ENCODE measurements at places on chromosomes 13 and 19.
A peak's percentile ranks its signal among the peaks of the same experiment; 100 is the strongest.

DNA sequence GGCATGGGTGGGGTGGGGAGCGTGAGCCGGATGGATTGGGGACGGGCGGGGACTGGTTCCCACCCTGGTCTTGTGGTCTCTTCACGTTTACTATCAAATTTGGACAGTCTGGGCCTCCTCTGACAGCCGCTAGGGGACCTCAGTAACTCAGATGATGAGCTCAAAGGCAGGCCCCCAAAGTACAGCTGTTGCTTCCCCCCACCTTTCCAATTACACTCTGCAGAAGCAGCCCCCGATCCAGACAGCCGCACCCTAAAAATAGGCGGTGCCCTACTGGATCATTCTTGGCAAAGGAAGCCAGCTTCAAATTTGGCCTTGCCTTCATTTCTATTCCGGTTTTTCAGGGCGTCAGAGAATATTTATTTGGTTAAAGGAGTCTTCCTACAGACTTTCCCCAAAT is 1.9 kb upstream of the FOXO1 start:
- no peak for DNase-seq

DNA sequence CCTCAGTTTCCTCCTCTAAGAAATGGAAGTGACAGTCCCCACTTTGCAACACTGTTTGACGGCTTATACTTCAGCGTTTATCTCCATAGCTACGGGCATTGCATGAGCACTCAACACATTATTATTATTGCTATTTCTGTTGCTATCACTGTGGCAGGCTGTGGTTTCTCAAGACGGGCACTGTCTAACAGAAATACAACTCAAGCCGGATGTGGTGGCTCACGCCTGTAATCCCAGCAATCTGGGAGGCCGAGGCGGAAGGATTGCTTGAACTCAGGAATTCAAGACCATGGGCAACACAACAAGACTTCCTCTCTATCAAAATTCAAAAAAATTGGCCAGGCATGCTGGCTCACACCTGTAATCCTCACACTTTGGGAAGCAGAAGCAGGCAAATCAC is 4.9 kb upstream of the ZSWIM4 start:
- no peak for DNase-seq

DNA sequence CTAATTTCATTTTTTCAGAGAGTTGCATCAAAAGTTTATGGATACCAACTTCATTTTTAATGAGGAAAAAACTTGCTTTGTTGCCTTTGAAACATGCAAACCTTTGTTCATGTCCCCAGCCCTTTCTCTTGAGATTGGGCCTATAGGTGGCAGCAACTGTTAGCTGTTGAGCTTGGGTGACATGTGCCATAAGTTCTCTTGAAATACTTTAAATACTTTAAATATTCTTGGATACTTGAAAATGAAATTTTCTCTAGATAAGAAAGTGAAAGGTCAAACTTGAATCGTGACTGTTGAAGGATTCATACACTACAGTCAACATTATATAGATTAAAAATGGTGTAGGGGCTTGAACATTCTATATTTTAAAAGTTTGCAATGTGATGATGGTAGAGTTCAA is 294.9 kb downstream of the NDFIP2 start:
- DNase-seq: no peak

DNA sequence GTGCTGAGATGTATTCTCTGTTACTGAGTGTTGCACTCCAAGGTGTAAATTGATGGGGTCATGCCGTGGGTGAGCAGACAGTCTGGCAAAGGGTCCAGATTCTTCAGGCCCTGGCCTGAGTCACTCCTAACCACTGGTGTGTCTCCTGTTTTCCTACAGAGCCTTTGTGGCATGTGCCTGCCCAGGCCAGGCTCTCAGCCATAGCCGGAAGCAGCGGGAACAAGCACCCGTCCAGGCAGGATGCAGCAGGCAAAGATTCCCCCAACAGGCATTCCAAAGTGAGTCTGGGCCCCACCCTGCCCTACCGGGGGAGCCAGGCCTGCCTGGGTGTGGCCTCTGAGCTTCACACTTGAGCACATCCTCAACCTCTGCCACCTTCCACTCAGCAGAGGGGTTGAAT is 61.9 kb downstream of the DPF1 start:
- DNase-seq: no peak

DNA sequence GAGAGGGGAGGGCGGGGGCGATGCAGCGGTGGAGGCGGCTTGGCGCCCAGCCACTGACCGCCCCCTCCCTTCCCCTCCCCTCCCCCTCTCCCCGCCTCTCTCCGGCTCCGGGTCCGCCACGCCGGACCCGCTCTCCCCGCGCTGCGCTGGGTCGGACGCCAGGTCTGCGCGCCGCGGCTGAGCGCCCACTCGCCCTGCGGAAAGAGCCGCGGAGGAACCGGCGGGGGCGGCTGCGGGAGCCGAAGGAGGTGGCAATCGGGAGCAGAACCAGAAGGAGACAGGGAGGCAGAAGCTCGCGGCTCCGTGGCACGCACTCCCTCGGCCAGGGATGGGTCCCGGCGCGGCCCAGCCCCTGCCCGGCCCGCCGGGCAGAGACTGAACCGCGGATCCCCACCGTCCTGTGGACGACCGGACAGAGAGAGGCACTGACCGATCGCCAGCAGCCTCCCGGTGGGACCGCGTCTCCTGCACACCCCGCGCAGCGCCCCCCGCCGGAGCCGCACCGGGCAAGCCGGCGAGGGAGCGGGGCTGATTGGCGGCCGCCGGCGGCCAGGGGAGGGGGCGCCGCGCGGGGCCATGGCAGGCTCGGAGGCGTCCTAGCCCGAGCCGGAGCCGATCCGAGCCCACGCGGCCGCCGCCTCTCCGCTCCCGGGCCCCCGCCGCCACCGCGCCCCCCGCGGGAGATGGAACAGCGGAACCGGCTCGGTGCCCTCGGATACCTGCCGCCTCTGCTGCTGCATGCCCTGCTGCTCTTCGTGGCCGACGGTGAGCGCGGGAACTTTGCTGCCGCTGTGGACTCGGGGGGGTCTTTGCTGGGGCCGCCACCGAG is at the start of gene VSTM2B:
VSTM2B (plus strand) TSS at position 94 of the 829 bp plus-strand sequence; CDS start at position 684, 590 bp downstream.
- no peak for DNase-seq

DNA sequence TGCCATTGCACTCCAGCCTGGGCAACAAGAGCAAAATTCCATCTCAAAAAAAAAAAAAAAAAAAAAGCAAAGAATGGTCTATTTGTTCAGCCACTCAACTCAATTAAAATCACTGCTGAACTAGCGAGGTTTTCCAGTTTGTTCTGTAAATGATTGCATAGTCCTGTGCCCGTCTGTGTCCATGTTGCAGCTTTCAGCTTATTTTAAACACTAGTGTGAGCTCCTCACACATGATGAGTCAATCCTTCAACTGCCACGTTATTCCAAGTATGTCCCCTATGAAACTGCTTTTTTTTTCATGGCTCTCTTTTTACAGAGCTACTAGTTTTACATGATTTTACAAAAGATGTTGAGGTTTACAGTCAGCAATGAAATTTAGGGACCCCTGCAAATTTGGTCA is 12.2 kb downstream of the SUGP2 start:
- no peak for DNase-seq

GRCh38 chr19:57708641-57709361 is at the start of gene ZNF154:
ZNF154 (minus strand) TSS chr19:57709204; CDS start chr19:57708971, 233 bp downstream.
- peak; percentile 21 for DNase-seq

GRCh38 chr19:42048992-42049391 is 21.0 kb downstream of the GRIK5 start:
- DNase-seq: no peak

DNA sequence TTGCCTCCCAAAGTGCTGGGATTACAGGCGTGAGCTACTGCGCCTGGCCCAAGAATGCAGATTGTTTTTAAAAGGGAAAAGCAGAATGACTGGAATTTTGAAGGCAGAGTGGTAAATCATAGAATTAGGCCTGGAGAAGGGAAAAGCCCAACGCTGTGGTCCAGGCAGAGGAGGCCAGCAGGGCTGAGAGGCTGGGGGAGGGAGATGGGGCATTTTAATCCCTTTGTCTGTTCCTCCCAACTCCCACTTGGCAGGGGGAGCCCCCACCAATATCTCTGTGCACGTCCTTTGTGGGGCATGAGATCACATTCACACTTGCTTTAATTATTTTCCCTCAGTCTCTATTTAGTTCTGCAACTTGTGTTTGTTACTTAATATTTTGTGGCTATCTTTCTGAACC is 54.4 kb upstream of the RANBP3 start:
- no peak for DNase-seq

DNA sequence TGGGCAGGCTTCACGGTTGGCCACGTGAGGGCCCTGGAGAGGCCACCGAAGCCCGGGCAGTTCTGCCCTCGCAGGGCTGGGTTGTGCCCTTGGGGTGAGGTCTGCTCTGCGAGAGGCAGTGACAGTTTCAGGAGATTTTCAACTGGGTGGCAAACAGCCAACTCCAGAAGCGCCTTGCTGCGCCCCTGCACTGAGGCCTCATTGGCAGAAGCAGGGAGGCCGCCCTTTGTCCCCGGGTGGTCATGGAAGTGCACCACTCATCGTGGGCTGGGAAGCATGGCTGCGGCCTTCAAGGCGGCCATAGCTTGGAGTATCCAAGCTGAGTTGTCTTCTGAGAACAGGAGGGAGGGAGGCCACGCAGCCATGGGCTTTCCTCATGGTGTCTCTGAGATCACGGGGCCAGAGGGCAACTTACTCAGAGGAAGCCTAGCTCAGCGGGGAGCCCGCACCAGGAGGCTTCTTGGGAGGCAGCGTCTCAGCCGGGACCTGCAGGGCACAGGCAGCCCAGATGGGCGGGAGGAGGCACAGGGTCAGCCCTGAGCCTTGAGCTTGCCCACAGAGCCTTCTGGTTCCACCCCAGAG is 14.8 kb downstream of the PLEKHJ1 start:
- DNase-seq: no peak

DNA sequence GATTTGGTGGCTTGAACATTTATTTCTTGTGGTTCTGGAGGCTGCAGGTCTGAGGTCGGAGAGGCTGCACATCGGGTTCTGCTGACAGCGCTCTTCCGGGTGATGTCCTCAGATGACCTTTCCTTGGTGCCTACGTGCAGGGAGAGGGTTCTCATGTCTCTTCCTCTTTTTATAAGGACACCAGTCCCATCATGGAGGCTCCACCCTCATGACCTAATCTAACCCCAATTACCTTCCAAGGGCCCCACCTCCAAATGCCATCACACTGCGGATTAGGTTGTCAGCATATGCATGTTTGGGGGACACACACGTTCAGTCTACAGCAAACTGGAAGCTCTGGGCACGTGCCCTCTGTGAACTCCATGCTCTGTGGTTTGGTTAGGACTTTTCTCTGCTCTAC is 338.6 kb downstream of the FGF9 start:
- DNase-seq: no peak

DNA sequence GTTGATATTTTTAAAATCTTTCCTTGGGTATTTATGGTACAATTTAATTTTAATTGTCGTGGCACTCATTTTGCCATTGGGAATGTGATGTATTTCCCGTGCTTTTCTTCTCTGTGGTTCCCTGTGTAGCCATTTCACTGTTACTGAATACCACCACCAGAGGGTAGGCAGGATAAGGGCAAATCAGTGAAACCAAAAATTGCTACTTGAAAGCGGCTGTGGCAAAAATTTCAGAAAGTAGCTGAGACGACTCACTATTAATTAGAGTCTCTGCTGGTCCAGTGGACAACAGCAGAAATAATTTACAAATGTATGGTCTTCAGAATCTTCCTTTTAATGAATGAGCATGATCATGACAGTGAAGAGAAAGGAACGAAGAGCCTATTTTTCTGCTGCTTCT is 34.4 kb upstream of the MIR17HG start:
- DNase-seq: peak; percentile 17

DNA sequence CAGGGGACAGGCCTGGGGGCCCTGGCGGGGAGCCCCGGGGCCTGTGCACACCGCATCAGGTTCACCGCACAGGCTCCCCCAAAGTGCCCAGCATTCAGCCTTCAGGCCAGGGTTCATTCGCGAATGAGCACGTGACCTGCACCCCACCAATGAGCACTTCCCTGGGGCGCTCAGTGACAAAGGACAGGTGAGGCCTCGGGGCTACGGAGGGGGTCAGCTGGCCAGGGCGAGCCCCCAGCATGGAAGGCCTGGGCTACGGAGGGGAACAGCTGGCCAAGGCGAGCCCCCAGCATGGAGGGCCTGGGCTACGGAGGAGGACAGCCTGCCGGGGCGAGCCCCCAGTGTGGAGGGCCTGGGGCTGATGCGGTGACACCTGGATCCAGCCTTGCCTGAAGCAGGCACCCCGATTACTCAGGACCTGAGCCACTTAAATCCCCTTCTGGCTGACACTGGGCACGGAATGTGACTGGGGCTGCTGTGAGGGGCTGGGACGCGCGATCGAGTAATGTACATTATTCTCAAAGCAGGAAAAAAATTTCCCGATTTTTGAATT is 23.1 kb downstream of the TCF3 start:
- no peak for DNase-seq

DNA sequence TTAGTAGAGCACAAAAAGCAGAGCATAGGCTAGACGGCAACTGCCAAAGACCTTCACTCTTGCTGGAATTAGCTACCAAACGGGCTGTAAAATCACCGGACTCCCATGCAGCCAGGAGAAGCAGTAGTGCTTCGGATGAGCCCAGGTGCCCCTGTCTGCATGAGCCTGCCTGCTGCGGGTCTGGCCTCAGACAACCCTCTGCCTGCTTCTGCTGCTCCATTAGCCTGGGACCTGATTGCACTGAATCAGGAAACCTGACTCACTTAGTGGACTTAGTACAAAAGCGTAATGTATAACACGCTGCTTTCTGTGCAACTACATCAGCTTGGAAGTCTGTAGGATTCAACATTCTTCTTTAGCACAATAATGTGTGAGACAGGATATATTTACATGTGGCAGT is 170.0 kb downstream of the LMO7 start:
- DNase-seq: no peak

- DNase-seq: no peak
Measured at GRCh38 chr13:21625366-21625765, 21.4 kb upstream of the MICU2 start.

GRCh38 chr19:41934849-41935374 is 6.7 kb upstream of the ERFL start:
- DNase-seq: peak; percentile 61

DNA sequence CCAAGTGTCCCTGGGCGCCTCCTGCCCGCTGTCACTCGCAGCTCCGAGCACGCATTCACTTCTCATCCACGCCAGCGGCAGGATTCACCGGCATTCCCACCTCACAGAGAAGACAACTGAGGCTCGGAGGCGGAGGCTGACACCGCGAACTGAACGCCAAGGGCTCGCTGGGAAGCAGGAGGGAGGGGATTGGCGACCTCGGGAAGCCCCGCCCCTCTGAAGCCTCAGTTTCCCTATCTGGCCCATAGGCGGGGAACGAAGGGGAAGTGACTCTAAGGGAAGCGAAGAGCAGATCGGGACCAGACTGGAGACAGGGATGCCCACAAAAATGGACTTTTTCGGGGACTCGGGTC is 256 bp downstream of the MICOS13 start:
- DNase-seq: no peak

- DNase-seq: no peak
Measured at GRCh38 chr13:20428666-20429644, 96.7 kb downstream of the CRYL1 start.

GRCh38 chr13:79128158-79128557 is 277.9 kb downstream of the RBM26 start:
- DNase-seq: no peak

GRCh38 chr19:18634612-18635297 is 2.1 kb upstream of the KLHL26 start:
- DNase-seq: no peak
